Gastrocnemius medialis (tissue), 4 donors: ENCODE measurements at places on chromosomes 2 and 18. TPM values are rescaled to one million over a fixed set of nuclear protein-coding genes. Genes with fewer than 3 reads are reported as not detected.
A peak's percentile ranks its signal among the peaks of the same experiment; 100 is the strongest.

The C2orf66 gene
- total RNA-seq = not detected

DNA sequence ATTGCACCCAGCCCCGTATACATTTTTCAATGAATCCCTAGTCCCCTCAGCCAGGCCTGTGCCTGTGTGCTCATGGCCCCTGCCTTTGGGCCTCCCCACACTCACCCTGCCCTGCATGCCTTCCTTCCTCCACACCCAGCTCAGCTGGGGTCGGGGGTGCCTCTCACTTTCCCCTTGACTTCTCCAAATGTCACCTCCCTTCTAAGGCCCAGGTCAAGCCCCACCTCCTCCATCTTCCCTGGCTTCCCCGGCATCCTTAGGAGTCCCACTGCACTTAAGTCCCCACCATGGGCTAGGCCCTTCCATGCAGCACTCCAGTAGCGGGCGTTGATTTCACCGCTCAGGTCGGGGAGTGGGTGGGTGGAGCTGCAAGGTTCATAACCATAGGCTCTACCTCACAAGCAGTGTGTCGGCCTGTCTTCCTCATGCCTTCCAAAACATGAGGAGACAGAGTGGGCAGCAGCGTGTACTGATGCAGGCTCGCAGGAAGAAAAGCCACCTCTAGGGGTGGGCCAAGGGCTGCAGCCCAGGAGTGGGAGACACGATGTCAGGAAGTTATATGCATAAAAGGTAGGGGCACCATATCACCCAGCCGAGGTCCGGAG lies 47.7 kb downstream of the DNMT3A start:
- H3K27ac ChIP-seq = peak overlapping the region; percentile 96
- H3K27me3 ChIP-seq = no peaks in the 10 kb centered on the region
- peaks cover 55% of the 10 kb centered on the region for H3K4me1 ChIP-seq
- peak overlapping the region; percentile 55 for H3K4me3 ChIP-seq

DNA sequence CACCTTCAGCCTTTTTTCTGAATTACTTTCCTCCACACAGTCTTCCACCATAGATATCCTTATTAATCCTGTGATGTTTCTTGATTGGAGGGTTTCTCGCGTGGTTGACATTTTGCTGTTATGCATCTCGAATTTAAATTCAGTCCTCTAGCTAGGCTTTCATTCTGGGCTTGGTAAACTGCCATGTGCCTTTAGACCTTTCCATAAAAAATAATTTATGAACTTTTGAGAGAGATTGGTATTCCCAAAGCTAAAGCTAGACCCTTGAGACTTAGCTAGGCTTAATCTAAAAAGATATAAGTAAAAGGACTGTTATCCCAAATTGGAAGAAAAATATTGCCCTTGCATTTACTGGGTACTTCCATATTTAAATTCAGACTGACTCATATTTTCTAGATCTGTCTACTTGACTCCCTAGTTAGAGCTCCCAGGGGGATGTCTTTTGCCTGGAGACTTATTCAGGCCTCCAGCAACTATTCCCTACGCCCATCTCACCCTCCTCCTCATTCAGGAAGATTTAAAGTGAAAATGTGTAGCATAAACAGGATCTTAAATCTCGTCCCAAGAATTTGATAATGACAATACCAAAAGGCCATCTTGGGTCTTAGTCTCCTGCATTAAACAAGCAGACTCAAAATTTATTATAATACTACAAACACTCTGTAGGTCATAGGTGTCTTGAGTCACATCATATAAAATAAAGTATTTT lies 60.3 kb downstream of the KIAA2012 start:
- no peak for DNase-seq
- H3K27ac ChIP-seq = no peak overlapping the region
- H3K36me3 ChIP-seq = no peaks in the 10 kb centered on the region
- no peaks in the 10 kb centered on the region for H3K27me3 ChIP-seq

The TRABD2A gene
- total RNA-seq = 0.27 TPM

GRCh38 chr2:104915107-104915793 lies 61.3 kb downstream of the POU3F3 start:
- DNase-seq = no peak
- no peaks in the 10 kb centered on the region for H3K4me1 ChIP-seq
- no peaks in the 10 kb centered on the region for H3K27me3 ChIP-seq
- H3K27ac ChIP-seq = no peak overlapping the region
- H3K4me3 ChIP-seq = no peak overlapping the region
- no peaks in the 10 kb centered on the region for H3K36me3 ChIP-seq

- no peaks in the 10 kb centered on the region for H3K4me1 ChIP-seq
- H3K27me3 ChIP-seq = no peaks in the 10 kb centered on the region
- no peak for DNase-seq
- no peak overlapping the region for H3K27ac ChIP-seq
- no peak overlapping the region for H3K4me3 ChIP-seq
- no peaks in the 10 kb centered on the region for H3K36me3 ChIP-seq
Observed at GRCh38 chr2:211867845-211868451, 670.7 kb downstream of the ERBB4 start.

The RFTN2 gene
- total RNA-seq = 1.9 TPM

DNA sequence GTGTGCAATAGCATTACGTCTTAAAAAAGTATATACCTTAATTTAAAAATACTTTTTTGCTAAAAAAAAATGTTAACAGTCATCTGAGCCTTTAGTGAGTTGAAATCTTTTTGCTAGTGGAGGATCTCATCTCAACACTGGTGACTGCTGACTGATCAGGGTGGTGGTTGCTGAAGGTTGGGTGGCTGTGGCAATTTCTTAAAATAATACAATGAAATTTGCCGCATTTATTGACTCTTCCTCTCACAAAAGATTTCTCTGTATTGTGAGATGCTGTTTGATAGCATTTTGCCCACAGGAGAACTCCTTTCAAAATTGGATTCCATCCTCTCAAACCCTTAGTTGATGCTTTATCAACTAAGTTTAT lies 46.1 kb upstream of the ANXA4 start:
- DNase-seq = no peak
- H3K36me3 ChIP-seq = no peaks in the 10 kb centered on the region
- no peaks in the 10 kb centered on the region for H3K27me3 ChIP-seq
- peaks cover 12% of the 10 kb centered on the region for H3K4me1 ChIP-seq
- no peak overlapping the region for H3K27ac ChIP-seq
- H3K4me3 ChIP-seq = no peak overlapping the region

- H3K27ac ChIP-seq = no peak overlapping the region
- H3K4me3 ChIP-seq = no peak overlapping the region
- no peak for DNase-seq
- H3K27me3 ChIP-seq = no peaks in the 10 kb centered on the region
- H3K4me1 ChIP-seq = no peaks in the 10 kb centered on the region
Observed at GRCh38 chr2:164110515-164110914, 374.7 kb upstream of the FIGN start.

DNA sequence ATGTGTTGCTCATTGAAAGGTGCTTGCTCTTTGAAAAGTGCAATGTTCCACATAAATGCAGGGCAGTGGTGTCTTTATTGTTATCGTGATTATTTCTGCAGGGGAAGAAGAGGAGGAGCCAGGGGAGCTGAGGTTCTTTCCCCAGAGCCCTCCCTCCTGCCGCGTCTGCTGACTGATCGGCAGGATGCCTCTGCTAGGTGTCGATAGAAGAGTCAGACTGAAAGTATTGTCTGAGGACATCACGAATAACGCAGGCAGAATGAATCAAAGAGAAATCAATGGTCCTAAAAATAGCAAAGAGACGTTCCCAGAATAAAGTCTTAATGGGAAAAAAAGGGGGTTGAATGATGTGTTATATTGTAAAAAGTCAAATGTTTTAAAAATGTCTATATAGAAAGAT lies 47.4 kb upstream of the SIX3 start:
- H3K27me3 ChIP-seq = no peaks in the 10 kb centered on the region
- no peaks in the 10 kb centered on the region for H3K4me1 ChIP-seq
- DNase-seq = no peak
- no peaks in the 10 kb centered on the region for H3K36me3 ChIP-seq
- no peak overlapping the region for H3K27ac ChIP-seq

DNA sequence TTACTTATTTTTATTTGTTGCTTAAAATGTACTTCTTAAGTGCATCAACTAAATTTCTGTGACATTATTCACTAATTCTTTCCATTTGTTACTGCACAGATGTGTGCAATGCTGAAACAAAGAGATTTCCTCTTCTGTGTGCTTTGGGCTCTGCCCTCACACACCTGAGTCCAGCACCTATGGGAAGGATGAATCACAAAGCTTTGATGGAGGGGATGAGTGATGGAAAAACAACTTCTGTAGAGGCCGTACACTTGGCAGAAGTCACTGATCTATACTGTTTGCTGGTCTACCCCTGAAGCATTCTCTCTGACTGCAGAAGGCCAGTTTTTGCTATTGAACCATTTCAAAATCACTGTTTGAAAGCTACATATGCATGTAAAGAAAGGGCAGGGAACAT lies 178.4 kb downstream of the ZEB2 start:
- H3K27me3 ChIP-seq = no peaks in the 10 kb centered on the region
- no peak for DNase-seq
- H3K4me3 ChIP-seq = no peak overlapping the region
- no peaks in the 10 kb centered on the region for H3K4me1 ChIP-seq
- H3K27ac ChIP-seq = no peak overlapping the region

The MFF gene
- 94.5 TPM for total RNA-seq

The ITGA4 gene
- 0.61 TPM for total RNA-seq

DNA sequence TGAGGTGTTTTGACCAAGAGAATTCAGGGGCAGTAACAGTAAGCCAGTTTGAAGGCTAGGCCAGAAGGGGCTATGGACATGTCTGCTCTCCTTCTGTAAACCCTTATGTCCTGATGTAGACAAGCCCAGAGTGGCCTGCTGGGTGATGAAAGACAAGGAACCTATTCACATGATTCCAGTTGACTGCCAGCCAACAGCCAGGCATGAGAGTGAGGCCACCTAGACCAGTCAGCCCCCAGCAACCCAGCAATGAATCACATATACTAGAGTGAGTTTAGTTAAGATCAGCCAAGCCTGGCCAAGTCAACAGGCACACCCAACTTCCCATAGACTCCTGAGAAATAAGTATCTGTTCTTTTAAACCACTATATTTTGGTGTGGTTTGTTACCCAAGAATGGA lies 1889.7 kb upstream of the CELF4 start:
- no peaks in the 10 kb centered on the region for H3K27me3 ChIP-seq
- DNase-seq = no peak
- H3K27ac ChIP-seq = no peak overlapping the region
- H3K36me3 ChIP-seq = no peaks in the 10 kb centered on the region
- no peak overlapping the region for H3K4me3 ChIP-seq

GRCh38 chr18:64149916-64150438 lies 1.1 kb upstream of the LINC00305 start:
- no peak overlapping the region for H3K27ac ChIP-seq
- no peaks in the 10 kb centered on the region for H3K27me3 ChIP-seq
- no peaks in the 10 kb centered on the region for H3K36me3 ChIP-seq
- DNase-seq = no peak
- H3K4me3 ChIP-seq = no peak overlapping the region
- H3K4me1 ChIP-seq = no peaks in the 10 kb centered on the region

DNA sequence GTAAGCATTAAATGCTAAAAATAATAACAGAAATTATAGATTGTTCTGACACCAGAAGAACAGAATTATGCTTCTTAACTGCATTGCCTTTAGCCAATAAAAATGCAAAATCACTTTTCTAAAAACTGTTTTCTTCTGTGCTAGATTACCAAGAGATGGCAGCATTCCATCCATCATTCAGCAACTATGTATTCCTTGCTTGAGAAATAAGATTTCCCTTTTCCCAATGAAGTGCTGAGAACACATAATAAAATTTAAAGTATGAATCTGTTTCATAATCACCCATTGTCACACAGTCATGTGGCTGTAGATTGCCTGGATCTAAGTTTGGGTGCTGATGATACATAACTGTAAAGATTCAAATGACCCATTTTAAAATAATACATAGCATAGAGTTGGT lies 504.2 kb downstream of the TDRD15 start:
- no peak overlapping the region for H3K27ac ChIP-seq
- H3K27me3 ChIP-seq = no peaks in the 10 kb centered on the region
- no peak for DNase-seq

DNA sequence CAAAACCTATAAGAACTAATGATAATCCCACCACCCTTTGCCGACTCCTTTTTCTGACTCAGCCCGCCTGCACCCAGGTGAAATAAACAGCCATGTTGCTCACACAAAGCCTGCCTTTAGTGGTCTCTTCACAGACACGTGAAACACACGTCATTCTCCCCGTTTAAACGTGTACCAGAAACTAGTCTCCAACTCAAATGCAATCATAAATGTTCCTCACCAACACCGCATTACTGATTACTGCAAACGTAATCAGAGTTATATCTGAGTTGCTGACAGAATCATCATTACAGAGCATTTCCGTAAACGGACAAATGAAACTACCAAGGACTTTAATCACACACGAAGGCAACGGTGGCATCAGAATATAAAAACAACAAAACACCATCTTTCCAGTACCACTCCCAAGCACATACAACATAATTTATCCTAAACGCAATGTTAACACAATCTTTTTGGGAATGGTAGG lies 1.9 kb downstream of the CLK1 start:
- peak overlapping the region; percentile 98 for H3K4me3 ChIP-seq
- H3K4me1 ChIP-seq = peaks cover 44% of the 10 kb centered on the region
- peak overlapping the region; percentile 100 for H3K27ac ChIP-seq
- H3K27me3 ChIP-seq = no peaks in the 10 kb centered on the region

GRCh38 chr2:33810046-33810835 lies 211.1 kb upstream of the FAM98A start:
- H3K27ac ChIP-seq = no peak overlapping the region
- no peak for DNase-seq
- H3K4me1 ChIP-seq = no peaks in the 10 kb centered on the region
- no peaks in the 10 kb centered on the region for H3K27me3 ChIP-seq
- no peak overlapping the region for H3K4me3 ChIP-seq

The MIB1 gene
- total RNA-seq = 16.4 TPM

DNA sequence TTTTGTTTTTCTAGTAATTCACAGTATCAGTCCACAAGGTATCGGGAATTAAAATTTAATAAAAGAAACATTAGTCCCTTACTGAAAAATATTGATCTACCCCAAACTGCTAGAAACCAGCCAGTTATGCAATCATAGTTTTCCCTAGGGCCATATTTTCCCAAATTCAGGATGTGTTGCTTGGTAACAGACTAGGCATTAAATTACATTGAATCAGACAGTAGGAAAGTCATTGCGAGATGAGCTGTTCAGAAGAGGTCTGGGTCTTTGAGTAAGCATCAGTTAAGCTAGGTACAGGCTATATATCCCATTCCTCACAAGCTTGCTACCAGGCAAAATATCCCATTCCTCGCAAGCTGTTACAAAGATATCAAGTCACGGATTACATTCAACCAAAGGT lies 123.0 kb upstream of the CCDC150 start:
- no peaks in the 10 kb centered on the region for H3K36me3 ChIP-seq
- no peak for DNase-seq
- no peaks in the 10 kb centered on the region for H3K27me3 ChIP-seq

GRCh38 chr2:47008381-47009252 lies 93.0 kb upstream of the MCFD2 start:
- peak overlapping the region; percentile 52 for H3K27ac ChIP-seq
- H3K36me3 ChIP-seq = no peaks in the 10 kb centered on the region
- no peak for DNase-seq
- H3K4me3 ChIP-seq = no peak overlapping the region
- peaks cover 34% of the 10 kb centered on the region for H3K4me1 ChIP-seq
- H3K27me3 ChIP-seq = no peaks in the 10 kb centered on the region

GRCh38 chr2:227317834-227318233 lies 7.2 kb upstream of the MFF start:
- no peak overlapping the region for H3K4me3 ChIP-seq
- DNase-seq = no peak
- no peaks in the 10 kb centered on the region for H3K4me1 ChIP-seq
- H3K27me3 ChIP-seq = no peaks in the 10 kb centered on the region
- peaks cover 9% of the 10 kb centered on the region for H3K36me3 ChIP-seq

GRCh38 chr2:133139847-133140533 lies 428.3 kb downstream of the NCKAP5 start:
- H3K27me3 ChIP-seq = no peaks in the 10 kb centered on the region
- H3K4me1 ChIP-seq = no peaks in the 10 kb centered on the region
- no peak for DNase-seq
- H3K4me3 ChIP-seq = no peak overlapping the region
- H3K27ac ChIP-seq = no peak overlapping the region
